ENCODE measurements at places on chromosomes 16 and 17.

DNA sequence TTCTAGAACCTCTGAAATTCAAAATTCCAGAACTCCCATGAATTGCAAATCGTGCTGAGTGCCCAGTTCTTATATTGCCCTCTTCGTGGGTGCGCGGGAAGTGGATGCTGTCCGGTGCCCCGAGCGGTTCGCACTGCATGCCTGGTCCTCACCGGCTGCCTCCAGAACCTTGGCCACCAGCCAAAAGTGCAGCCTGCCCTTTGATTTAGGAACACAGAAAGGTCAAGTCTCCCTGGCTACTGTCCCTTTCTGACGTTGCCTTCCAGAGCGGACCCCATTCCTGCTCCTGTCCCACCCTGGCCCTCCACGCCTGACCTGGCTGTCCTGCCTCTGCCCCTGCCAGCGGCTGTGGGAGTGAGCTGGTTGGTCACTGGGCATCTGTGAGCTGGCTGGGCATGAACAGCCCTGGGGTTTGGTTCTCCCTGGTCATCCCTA lies 9.7 kb downstream of the NEUROD2 start:
- DNase-seq: no peak

- no peak for DNase-seq
These were observed 1.8 kb downstream of the TNS4 start for GRCh38 chr17:40499551-40500189.

DNA sequence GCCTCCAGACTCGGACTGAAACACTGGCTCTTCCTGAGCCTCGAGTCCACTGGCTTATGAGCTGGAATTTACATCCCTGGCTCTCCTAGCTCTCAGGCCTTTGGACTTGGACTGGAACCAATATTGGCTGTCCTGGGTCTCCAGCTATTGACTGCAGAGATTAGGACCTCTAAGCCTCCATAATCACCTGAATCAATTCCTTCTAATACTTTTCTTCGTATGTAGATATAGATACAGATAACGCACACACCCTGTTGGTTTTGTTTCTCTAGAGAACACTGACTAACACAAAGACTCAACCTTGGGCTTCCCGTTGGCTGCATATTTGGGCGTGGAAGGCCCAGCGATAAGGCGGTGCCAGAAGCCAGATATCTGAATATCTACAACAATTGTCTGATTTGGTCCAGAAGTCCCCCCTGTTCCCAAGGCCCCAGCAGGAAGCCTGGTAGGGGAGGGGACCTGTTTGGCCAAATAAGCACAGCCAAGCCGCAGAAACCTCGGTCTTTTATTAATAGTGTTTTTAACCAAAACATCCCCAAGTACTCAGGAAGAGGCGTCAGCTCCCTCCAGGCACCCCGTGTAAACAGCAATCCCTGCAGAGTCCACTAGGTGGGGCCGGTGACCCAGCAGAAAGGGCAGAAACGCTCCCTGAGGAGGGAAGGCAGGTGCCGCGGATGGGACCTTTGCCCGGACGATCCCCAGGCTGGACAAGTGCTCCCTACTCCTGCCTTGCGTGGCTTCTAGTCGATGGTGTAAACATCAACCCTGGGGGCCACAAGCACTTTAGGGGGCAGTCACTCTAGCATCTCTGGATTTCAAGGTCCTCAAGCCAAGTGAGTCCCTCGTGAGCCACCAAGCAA lies 57.0 kb downstream of the ABR start:
- peak; percentile 81 for DNase-seq

DNA sequence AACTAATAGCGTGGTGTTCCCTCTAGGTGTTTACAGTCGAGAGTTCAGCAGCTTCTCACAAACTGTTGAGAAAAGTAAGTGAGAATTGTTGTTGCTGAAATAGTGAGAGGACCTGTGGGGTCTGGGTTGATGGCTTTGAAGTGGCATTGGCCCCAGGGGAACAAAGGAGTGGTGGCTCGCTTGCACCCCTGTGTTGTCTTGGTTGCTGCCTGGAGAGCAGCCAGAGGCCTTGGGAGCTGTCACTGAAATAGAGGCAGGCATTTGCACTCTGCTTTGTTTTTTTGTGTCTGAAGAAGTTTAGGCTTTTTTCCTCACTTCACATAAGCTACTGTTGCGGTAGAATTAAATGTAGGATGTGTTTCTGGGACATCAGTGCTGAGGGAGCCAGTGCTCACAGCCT lies 36.8 kb downstream of the PRMT7 start:
- no peak for DNase-seq

GRCh38 chr16:84526794-84527531 lies 22.5 kb upstream of the MEAK7 start:
- DNase-seq: peak; percentile 73

DNA sequence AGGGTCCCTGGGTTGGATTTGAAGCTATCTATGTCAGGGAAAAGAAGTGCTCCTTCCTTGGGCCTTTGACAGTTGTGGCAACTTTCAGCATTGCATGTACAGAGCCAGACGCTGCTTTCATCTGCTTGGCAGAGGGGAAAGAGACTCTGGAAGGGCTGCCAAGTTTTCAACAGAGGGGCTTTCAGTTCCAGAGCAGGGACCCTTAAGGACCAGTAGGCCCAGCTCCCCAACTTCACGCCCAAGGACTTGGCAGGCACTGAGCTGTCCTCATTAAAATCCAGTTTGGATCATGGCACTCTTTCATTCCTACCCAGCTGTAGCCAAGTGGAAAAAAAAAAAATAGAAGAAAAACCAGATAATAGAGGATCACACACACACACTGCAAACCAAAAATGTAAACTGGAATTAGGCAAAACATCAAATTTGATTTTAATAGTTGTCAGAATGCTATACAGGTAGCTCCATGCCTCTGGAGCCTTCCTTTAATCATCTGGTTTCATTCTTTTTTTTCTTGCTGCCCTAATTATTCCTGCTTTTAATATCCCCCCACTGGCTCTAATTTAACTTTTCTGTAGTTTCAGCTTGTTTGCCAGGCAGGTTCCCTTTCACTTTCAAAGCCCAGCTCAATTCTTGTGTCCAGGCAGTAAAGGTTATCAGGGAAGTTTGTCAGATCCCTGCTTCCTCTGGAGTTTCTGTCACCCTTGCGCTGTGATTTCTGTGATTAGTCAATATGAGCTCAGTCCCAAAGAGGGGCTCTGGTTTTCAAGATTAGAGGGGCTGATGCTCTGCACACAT lies 702.6 kb upstream of the CDH8 start:
- no peak for DNase-seq

DNA sequence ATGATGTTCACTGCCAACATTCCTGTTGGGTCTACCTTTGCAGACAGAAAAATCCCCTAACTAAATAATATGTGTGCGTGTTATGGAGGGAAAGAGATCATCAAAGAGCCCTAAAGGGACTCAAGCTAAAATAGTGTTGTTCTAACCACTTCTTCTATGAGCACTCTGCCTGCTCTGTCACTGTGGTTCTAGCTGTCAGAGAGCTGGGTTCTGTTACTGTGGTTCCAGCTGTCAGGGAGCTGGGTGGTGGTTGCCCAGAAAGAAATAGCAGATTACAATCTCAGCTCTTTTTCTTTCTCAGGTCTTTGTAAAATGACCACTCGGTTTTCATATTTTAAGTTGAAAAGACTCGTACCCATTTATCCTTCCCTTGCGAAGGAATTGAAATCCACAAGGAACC lies 176.3 kb downstream of the HS3ST3A1 start:
- DNase-seq: no peak

DNA sequence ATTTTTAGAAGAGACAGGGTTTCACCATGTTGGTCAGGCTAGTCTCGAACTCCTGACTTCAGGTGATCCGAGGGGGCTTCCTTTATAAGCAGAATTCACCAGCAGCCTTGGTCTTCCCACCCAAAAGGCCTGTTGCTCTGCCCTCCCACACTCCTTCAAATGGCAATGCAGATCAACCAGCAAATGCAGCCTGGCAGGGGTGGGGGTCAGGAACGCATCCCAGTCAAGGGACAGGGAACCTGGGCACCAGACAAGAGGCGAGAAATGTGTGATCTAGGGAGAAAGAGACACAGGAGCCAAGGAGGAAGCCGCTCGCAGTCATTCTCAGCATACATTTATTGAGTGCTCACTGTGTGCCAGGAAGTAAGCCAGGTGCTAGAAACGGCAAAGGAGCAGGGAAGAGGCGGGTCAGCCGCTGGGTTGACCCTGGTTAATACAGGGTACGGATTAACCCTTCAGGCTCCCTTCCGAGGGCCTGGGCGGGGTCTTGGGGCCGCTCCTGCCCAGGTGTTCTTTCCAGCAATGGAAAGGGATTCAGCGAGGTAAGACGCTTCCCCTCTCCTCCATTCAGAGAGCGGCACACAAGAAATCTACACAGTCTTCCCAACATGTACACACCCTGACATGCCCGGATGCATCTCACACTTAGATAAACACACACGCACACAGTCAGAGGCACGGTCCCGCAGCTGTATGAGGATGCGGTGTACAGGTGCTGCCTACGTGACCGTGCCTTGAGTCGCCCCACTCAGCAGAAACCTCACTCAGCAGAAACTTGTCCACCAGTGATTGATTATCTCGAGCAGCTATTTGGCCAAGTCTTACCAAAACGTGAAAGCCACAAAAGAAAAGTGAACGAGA lies 6.6 kb upstream of the PITPNA start:
- DNase-seq: no peak

DNA sequence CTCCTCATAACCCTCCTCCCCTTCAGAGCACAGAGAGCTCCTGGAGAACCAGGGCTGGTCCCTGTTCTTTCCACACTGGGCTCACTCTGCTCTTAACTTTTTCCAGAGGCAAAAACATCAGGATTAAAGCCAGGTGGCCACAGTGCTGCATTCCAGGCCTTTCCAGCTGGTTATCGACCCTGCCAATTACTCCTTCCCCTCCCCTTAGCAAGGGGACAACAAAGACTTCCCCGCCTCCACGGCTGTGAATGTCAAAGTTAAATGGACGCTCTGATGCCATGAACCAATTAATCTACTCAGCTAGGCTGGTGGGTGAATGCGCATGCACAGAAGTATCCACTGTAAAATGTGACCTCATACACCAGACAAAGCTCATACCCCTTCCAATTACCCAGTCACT lies 23.1 kb downstream of the ACLY start:
- DNase-seq: no peak

DNA sequence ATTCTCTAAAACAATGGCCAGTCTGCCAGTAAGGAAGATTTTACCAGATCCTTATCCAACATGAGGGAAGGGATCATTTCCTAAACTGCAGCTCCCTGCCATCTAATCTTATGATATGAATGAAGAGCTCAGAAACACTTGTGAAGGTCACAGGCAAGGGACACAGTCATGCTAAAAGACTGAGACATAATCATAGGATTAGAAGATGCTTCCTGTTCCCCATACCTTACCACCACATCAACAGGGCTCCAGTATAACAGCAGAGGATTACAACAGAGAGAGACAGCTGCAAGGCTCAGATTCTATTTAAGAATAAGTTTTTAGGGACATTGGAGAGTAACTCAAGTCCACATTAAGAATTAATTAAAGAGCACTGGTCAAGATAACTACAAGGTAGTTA lies 93.3 kb downstream of the BRIP1 start:
- no peak for DNase-seq

- no peak for DNase-seq
These were observed 21.2 kb upstream of the MTSS2 start for GRCh38 chr16:70706948-70707465.

- no peak for DNase-seq
These were observed 2.6 kb downstream of the WSB1 start for GRCh38 chr17:27296428-27296979.

DNA sequence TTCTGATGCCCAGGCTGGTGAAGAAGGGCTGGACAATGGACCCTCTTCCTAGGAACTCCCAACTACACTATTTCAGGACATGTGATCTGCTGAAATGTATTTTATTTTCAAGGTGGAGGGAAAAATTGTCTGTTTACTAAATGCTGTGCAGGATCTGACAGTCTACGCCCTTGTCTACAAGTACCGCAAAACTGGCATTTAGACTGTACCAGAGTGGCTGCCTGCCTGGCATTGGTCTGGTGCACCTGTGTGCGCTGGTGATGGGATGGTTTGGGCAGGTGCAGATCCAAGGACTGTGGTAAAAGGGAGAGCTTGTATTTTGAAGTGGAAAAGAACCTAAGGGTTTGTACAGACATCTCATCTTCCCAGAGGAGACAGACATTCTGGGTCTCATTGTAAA lies 79.7 kb downstream of the AIPL1 start:
- no peak for DNase-seq

DNA sequence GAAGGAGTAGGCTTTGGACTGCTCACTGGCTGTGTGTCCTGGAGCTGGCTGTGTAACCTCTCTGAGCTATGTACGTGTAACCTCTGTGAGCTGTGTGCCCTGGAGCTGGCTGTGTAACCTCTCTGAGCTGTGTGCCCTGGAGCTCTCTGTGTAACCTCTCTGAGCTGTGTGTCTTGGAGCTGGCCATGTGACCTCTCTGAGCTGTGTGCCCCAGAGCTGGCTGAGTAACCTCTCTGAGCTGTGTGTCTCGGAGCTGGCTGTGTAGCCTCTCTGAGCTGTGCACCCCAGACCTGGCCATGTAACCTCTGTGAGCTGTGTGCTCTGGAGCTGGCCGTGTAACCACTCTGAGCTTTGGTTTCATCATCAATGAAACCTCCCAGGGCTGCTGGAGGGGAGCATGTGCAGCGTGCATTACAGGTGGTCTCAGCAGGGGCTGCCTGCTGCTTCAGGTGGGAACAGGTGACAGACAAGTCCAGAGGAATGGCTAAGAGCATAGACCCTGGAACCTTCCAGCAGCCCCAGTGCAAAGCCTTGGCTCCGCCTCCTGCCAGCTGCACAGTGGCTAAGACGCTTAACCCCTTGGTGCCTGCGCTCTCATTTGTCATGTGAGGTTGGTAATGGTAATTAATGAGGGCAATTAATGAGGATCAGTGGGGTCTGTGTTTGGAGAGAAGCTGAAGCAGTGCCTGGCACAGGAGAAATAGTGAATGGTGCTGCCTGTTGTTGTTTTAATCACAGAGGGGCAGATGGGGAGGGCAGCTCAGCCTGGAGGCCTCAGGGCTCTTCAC lies 86.7 kb downstream of the KATNIP start:
- DNase-seq: peak; percentile 68

DNA sequence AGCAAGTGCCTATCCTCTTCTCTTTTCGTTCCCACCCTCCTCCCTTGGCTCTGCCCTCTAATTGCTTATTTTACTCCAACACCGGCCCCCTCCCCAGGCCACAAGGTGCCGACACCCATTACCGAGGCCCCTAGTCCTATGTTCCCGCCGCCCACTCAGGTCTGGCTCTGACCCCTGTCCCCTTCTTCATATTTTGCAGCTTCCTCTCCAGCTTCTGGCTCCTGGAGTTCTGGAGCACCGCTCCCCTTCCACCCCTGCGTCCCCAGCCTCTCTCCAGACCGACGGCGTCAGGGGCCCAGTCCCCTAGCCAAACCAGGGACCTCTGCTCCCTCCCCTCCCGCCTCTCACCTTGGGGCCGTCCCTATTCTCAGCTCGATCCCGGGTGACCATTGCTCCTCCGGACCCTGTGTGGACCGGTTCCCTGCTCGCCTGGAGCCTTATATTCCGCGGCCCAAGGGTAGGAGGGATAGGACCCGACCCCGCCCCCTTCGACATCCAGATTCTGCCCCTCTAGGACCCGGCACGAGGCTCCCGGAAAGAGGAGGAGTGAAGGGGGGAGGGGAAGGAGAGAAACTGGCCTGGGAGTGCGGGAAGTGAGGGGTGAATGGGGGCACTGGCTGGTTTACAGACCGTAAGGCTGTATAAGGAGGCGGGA lies at the start of gene HES7:
TSS of gene HES7 (minus strand) at position 412 of the 655 bp plus-strand sequence. CDS start at position 390, 22 bp downstream.
- DNase-seq: no peak

Measured in D721Med (cell line).